ENCODE measurements at places on chromosomes 7 and 10.

DNA sequence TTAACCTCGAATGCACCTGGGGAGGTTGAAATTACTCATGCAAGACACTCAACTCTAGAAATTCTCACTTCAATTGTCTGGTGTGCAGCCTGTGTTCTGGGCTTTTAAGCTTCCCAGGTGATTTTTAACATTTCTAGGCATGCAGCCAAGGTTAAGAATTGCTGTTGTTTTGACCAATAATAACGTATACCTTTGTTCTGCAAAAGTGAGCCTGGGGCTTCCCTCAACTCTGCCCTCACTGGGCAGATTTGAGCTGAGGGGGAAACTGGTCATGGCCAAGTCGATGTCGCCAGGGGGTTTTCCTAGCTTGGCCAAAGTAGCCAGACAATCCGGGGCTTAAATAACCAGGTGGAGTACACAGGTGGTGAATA lies 568 bp downstream of the PRSS2 start:
- no peak for DNase-seq

DNA sequence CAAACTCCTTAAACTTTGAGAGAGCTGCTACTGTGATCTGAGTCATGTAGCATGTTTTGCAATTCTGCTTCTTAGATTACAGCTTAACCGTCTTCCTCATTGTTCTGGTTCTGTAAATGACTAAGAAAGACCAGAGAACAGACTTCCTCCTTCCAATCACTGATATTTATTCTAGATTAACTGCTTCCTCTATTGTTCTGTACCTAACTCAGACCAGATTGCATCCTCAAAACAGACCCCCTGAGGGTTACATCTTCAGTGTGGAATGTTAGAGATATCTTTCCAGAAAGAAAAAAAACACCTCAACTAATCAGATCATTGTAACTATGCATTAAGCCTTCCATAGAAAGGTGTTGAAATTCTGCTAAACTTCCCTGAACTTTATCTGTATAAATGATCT lies 5.7 kb upstream of the PIP start:
- no peak for DNase-seq

DNA sequence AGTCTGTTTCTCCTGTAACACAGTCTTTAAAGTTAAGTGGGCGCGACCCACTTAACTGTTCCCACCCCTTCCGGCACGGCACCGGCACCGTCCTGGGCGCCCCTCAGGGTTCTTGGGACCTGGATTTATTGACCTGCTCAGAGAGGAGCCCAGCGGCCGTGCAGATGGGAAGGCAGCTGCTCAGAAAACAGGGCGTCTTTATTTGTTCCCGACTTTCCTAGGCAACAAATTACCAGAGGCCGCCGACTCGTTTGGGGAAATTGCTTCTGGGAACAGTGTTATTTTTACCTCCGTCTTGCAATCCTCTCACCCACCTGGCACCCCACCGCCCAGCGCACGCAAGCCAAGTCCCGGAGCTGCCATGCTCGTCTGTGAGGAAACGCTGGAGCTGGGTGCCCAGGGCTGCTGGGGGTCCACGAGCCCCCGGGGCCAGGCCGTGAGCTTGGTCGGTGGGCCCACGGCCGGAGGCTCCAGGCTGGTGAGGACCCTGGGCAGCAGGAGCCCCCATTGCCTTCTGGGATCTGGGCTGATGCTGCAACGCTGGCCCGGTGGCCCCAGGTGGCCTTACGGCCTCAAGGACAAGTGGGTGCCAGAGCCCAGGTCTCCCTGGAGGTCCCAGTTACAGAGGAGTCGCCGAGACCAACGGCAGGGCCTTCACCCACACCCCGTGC lies 14.9 kb upstream of the ADGRA1 start:
- no peak for DNase-seq

DNA sequence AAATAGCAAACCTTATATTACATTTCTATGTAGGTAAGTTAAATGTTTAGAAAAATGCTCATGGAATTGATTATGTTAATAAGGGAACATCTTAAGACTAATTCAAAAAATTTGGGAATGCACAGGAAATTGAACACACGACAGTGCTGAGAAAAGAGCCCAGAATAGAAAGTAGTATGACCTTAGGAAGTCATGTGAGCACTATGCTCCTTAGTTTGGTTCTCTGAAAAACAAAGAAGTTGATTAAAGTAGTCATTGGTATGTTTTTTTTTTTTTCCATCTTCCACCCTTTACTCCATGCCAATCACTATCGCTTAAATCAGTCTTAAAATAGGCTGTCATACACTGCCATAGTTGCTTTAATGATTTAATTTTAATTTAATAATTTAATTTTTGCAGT lies 242.9 kb downstream of the ANKRD7 start:
- no peak for DNase-seq

DNA sequence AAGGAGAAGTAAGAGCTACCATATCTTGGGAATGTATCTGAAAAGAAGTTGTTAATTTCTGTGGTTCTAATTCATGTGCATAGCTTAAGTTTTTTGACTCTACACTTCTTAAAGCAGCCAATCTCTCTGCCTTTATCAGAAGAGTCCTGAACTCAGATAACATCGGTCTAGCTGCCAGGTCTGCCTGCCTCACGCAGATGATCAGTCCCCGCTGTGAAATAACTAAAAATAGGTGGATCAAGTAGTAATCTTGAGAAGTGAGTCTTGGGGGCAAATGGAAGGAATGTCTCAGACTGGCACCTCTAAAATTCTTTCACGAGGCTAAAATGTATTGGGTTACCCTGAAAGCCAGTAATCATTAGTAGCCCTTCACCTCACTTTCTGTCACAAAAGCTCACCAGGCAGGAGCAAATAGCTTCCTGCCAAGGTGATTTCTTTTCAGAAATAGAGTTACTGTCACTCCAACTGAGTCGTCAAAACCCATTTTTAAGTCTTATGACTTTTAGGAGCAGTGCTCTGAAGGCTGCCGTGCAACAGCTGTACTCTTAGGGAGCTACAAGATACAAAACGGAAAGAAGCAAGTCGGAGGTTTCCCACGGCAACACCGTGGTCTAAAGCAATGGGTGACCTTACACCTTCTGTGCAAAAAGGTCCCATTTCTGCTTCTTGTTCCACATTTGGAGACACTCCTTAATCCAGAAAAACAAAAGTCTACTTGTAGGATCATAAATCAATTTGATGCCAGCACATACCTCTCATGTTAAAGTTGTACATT lies 85.2 kb downstream of the ABCB5 start:
- DNase-seq: no peak

DNA sequence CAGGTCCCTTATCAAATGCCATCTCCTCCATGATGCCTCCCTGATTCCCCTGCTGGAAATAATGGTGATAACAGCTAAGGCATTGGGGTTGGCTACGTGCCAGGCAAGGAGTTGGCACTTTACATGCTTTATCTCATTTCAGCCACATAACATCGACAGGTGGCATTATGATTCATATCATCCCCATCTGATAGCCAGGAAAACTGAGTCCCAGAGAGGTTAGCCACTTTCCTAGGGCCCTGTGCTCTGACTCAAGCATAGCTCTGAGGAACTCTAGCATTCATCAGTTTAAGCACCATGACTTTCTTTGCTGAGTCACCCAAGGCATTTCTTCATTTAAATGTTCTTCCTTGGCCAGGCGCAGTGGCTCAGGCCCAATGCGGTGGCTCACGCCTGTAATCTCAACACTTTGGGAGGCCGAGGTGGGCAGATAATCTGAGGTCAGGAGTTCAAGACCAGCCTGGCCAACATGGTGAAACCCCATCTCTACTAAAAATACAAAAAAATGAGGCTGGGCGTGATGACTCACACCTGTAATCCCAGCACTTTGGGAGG lies 6.6 kb downstream of the LEP start:
- DNase-seq: no peak
